ENCODE measurements at places on chromosomes 4 and X.

DNA sequence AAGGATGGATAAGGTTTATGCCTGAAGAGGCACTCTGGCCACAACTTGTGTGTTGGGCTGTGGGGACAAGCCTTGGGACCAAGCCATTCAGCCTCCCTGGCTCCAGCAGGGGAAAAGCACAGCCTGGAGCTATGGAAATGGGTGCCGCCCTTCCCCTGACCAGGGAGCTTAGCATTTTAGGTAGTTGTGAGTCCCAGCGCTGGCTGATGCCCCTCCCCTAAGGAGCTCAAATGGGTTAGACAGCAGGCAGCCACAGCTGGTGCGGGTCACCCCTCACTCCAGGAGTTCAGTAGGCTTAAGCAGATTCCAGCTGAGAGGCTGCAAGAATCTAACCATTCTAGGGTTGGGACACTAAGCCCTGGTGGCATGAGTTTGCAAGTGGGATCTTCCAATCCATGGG lies 172.9 kb downstream of the KCNIP4 start:
- no peak for DNase-seq

DNA sequence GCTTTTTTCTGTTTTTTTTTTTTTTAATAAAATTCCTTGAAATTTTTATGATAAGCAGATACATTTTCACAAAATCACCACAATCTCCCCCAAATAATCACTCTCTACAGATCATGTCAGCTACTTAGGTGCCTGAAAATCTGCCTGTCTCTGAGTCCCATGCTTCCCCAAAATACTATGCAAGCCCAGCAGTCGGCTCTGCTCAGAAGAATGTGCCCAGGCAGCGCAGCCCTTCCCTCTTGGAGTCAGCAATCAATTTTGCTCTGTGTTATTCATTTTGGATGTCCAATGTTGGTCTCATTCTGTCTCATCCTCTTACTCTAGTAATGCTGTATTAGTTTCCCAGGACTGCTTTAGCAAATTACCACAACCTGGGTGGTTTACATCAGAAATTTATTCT lies 24.9 kb upstream of the C1QTNF7 start:
- DNase-seq = peak; percentile 61

DNA sequence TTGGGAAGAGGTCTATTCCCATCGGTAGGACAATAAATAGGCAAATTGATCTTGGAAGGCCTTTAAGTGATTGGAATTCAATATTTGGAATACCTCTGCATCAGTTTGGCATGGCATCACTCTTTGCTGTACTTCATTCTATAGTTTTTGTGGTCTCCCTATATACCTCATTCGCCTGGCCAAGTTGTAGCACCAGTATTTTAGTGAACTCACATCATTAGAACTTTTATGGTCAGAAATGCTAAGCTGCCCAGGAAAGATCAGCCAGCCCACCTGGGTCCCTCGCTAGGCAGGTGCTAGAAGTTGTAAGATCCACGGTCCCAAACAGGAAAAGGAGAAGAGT lies 40.3 kb downstream of the ZCCHC13 start:
- DNase-seq = no peak

- no peak for DNase-seq
These were observed 105.9 kb downstream of the SH3RF1 start for GRCh38 chr4:169164669-169165415.

DNA sequence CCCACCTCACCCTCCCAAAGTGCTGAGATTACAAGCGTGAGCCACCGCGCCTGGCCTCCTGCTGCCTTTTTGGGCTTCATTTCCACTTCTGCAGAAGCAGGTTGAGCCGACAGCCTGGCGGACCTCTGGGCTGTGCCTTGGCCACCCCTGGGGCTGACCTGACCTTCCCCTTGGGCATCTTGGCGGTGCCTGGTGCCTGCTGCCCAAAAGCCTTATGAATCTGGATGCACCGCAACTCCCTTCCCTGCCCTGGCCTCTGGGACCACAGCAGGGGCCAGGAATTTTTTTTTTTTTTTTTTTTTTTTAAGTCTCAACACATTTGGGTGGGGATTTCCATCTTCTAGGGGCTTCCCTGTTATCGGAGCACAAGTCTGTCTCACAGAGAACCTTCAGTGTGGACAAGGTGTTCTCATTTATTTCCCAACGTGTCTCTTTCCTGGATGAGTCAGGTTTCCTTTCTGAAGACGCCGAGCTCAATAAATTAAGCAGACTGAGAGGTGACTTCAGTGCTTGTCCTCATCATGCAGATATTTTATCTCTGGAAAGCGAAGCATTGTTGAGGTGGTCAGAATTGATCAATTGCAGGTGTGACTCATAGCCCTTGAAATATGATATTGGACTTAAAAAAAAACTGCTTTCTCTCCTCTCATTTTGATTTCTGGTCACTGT lies 79.7 kb downstream of the SHROOM2 start:
- DNase-seq = no peak

DNA sequence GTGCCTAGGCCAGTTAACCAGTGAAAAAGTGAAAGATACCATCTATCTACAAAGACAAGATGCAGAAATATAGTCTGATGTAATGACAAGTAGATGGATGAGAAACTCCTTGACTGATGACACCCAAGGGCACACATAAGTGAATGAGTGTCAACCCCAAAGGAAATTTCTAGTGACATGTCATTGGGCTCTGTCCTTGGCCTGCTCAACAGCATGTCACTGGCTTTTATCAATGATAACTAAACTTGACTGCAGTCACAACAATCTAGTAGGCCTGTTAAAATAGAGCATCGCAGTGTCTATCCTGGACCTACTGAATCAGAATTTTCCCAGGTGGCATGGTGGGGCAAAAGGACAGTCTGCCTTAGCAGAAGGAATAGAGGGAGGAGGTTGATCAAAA lies 155.8 kb downstream of the TSPAN5 start:
- DNase-seq = no peak

GRCh38 chr4:105184316-105184980 lies 37.8 kb downstream of the TET2 start:
- peak; percentile 23 for DNase-seq

DNA sequence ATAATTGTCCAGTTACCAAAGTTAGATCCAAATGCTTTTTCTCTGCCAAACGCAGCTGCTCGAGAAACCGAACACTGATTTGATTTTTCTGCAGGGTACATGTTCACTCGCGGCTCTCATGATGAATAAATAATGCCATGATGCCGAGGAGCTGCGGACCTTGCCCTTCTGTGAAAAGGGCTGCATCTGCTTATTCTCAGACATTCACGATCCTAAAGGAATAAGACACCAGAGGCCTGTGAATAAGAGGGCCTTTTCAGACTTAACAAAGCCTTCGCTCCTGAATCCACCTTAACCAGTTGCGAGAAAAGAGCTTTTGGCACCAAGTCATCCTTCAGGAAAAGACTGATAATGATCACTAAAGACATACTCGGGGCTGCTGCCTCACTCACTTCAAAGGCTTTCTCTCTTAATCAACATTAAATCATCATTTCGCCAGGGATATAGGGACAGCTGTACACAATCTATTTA lies 147.5 kb downstream of the FBXO8 start:
- DNase-seq = no peak

DNA sequence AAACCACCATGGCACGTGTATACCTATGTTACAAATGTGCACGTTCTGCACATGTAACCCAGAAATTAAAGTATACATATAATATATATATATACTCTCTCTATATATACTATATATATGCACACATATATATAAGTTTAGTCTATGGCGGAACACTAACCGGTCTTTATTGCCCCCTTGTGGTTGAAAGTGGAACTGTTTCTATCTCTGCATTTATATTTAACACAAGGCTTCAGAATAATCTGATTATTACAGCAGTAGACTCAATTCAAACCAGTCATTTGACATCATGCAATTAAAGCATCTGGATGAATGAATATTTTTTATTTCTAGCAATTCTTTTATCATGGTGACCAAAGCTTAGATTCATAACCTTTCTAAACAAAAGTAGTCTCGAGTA lies 14.6 kb downstream of the RAB9B start:
- DNase-seq = peak; percentile 40

- no peak for DNase-seq
These were observed 34.1 kb downstream of the SETD7 start for GRCh38 chr4:139521754-139522401.

GRCh38 chr4:113637363-113637762 lies 124.2 kb downstream of the CAMK2D start:
- DNase-seq = no peak

- no peak for DNase-seq
These were observed 773 bp upstream of the ITM2A start for GRCh38 chrX:79367907-79368306.

GRCh38 chr4:65599340-65599739 lies 70.9 kb downstream of the EPHA5 start:
- no peak for DNase-seq

DNA sequence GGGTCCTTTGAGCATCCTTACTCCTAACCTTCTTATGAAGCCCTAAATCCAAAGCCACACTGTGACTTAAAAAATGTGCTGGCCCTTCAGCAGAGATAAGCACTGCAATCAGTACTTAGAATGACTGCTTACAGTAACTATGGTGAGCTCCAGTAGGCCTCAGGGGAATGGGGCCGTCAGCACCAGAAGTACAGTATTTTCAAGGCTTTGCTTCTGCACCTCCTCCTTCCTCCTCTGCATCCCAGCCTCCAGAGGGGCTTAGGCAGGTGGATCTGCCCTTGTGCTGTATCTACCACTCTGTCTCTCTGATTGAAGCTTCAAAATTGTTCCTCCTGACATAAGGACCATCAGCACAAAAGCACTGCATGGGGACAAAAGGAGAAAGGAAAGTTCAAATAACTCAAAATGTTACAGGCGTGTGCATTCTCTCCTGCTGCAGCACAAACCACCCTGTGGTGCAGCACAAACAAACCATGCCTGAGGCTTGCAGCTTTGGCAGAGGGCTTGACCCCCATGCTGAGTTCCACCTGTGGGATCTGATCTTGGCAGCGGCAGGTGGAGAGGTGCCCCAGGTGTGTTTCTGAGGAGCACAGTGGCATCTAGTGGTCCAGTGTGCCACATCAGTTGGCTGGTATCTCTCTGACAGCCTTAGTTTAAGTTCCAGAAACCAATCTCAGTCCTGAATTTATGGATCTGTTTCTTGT lies 164.7 kb downstream of the SOWAHB start:
- no peak for DNase-seq

GRCh38 chrX:101377547-101377946 lies 8.4 kb downstream of the BTK start:
- DNase-seq = peak; percentile 23

- no peak for DNase-seq
These were observed 544.0 kb upstream of the AMOT start for GRCh38 chrX:113384628-113385027.

DNA sequence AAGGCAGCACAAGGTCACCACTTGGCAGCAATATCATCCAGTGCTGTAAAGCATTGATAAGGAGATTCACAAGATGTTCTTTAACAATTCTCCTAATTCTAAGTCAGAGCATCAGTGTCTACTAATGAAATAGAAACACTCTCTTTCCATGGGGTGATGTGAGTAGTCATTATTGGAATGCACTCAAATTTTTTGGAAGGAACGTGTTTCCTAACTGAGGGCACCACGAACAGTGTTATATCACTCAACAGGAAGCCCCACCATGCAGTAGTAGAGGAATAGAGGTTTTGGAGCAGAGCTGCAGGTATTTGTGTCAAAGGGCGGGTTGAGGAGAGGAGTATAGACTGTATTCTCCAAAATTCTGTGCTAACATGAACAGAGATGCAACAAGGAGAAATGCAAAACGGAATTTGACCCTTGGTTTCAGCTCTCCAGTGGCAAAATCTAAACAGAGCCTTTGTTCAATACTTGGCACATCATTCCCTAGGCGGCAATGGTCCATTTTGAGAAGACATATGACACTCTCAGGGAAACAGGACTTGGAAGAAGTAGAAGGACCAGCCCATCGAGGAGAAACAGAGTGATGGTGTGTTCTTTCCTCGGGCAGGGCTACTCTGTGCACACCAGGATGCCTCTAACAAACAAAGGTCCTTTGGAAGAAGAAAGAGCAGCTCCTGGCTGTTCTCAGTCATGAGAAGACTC lies 98.9 kb downstream of the CPEB2 start:
- no peak for DNase-seq

- peak; percentile 24 for DNase-seq
These were observed 223.5 kb downstream of the ZNF674 start for GRCh38 chrX:46321676-46322075.

DNA sequence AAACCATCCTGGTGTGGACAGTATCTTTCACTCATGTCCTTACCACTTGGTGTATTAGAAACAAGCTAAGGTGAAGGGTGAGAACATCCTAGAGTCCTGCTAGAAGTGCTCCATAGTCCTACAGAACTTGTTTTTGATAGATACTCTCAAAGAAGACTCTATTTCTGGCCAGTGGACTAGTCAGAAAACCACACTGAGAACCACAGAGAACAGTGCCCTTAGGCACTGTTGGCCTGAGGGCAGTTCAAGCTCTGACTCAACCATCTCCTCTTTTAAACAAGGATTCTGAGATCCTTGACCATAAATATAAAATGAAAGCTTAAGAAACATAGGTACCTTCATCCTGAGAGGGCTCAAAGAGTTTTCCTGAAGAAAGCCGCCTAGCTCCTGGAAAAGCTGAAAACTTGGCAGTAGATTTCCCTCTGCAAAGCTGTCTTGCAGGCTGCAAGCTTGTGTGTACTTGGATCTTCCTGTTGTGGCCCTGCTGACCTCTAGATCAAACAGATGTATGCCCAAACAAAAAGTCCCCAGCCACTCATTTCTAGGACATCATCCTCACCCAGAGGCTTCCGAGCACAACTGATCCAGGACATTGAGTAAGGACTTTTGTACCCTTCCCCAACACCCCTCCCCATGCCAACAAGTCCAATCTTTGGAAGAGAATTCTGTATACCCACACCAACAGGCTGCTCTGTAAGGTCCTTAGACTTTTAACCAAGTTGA lies 111.6 kb upstream of the CXCL13 start:
- DNase-seq = no peak

- no peak for DNase-seq
These were observed 204.3 kb downstream of the TRAM1L1 start for GRCh38 chr4:116881077-116881476.

DNA sequence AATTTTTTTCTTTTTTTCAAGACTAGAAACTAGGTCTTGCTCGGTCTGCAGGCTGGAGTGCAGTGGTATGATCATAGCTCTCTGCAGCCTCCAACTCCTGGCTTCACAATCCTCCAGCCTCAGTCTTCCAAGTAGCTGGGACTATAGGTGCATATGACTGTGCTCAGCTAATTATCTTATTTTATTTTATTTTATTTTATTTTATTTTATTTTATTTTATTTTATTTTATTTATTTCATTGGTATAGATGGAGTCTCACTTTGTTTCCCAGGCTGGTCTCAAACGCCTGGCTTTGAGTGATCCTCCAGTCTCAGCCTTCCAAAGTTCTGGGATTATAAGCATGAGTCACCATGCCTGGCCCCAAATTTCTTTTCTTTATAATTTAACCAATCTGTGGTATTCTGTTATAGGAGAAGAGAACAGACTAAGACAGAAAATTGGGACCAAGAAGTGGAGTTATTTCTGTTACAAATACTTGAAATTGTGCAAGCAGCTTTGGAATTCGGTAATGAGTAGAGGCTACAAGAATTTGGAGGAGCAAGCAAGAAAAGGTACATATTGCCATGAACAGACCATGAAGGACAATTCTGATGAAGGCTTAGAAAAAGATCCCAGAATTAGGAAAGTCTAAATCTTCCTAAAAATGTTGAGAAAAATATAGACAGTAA lies 4.0 kb upstream of the PRDM5 start:
- no peak for DNase-seq

Data from Kasumi-1 (cell line).